Vein endothelial cell (primary cell): ENCODE measurements at places on chromosomes 6 and 20. TPM values are rescaled to one million over a fixed set of nuclear protein-coding genes. Genes with fewer than 3 reads are reported as not detected.

PYGB gene
- 99.3 and 99.8 TPM in 2 replicates for total RNA-seq

PKIB gene
- total RNA-seq, result 0.33 TPM in 1 of 2 replicates, not detected in the other

PCIF1 gene
- total RNA-seq, result 13.9 and 14.4 TPM in 2 replicates

CRISP3 gene
- total RNA-seq, result not detected in 2 replicates

TRIM10 gene
- not detected in 2 replicates for total RNA-seq

IMPG1 gene
- total RNA-seq, result 0.29 TPM in 1 of 2 replicates, not detected in the other

RSPO4 gene
- total RNA-seq, result not detected in 2 replicates

TMEM14C gene
- 87.8 and 103 TPM in 2 replicates for total RNA-seq

PRDM13 gene
- not detected in 2 replicates for total RNA-seq

GNRH2 gene
- total RNA-seq, result 0.57 TPM in 1 of 2 replicates, not detected in the other

NKX2-2 gene
- total RNA-seq, result not detected in 2 replicates

OR2B6 gene
- total RNA-seq, result not detected in 2 replicates

KIAA1755 gene
- total RNA-seq, result under 0.01 and 0.19 TPM in 2 replicates

PMEPA1 gene
- total RNA-seq, result 11.8 and 25.2 TPM in 2 replicates

MICAL1 gene
- 28.8 and 39.8 TPM in 2 replicates for total RNA-seq

RFX6 gene
- not detected in 2 replicates for total RNA-seq

RGS17 gene
- 1.3 and 3.4 TPM in 2 replicates for total RNA-seq

MAS1 gene
- total RNA-seq, result not detected in 2 replicates

BPIFB2 gene
- not detected in 2 replicates for total RNA-seq

RHAG gene
- total RNA-seq, result not detected in 2 replicates

C6orf136 gene
- total RNA-seq, result 3.8 and 4.2 TPM in 2 replicates

RAET1L gene
- total RNA-seq, result not detected in 2 replicates

AVP gene
- not detected in 2 replicates for total RNA-seq

GPLD1 gene
- 0.19 and 0.33 TPM in 2 replicates for total RNA-seq

RRAGD gene
- total RNA-seq, result 0.33 and 0.76 TPM in 2 replicates
